ENCODE measurements at places on chromosomes 12 and 14.

DNA sequence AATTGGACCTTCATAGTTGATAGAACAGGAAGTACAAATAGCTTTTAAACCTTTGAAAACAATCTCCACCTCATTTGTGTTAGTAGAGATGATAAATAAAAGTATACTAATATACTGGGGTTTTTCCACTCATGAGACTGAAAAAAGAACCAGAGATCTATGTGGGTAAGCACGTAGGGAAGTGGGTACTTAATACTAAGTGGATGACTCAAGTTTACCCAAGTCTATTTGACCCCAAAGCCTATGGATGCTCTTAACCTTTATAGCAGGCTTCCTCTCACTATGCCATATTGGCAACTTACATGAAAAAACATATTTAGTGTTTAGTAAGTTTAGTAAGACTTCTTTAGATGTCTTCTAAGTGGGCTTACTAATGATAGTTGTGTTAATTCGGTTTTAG, 49.2 kb upstream of the CHPT1 start:
- DNase-seq: no peak

GRCh38 chr12:48194799-48195201, 8.3 kb downstream of the OR10AD1 start:
- DNase-seq: no peak

DNA sequence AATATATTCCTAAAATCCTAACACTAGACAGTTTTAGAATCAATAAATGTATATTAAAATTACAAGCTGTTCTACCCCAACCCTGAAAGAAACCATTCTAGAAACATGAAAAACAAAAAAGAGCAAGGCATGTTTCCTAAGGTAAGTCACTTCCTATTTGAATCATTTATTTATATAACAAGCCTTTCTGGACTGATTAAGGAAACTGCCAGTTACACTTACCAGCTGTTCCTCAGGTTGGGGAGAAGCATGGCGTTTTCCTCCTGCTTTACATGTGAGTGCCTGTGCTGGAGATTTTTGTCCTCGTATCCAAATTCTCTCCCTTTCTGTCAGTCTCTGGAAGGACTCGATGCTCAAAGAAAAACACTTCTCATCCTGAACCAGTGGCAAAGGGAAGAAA, 183.3 kb downstream of the EFCAB11 start:
- DNase-seq: no peak

- DNase-seq: peak; percentile 88
Measured at GRCh38 chr14:104130974-104131651, 7.3 kb upstream of the KIF26A start.

DNA sequence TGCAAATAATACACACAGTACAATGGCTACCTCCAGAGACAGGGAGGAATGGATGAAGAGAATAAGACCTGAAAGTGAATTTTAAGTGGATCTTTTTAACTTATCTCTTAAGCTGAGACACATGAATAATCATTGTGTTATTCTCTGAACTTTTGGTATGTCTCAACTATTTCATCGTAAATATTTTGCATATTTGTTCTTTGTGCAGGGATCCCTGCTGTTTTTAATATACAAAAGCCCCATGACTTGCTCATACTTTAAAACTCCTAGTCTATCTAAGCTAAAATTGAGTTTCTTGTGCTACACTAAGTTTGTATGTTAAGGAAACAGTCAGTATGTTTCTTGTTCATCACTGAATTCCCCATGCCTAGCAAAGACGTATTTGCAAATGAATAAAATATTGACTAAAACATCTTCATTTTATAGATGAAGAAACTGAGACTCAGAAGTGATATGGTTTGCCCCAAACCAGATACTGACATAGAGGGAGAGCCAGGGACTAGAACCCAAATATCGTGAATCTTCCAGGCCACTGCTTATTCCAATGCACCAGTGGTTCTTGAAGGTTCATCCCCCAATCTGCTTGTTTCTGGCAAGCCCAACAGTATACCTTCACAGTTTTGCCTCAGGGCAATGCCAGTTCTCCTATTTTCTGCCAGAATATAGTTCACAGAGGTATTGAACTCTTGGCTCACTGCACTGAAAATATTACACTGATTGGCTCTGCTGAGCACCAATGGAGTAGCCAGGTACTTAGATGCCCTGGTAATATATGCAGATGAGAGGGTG, 356.9 kb downstream of the MED13L start:
- DNase-seq: no peak

GRCh38 chr12:6752167-6752920, 597 bp downstream of the MLF2 start:
- DNase-seq: no peak
